SK-N-DZ (cell line): ENCODE measurements at places on chromosomes 16 and 17.

- no peak for DNase-seq
Observed at GRCh38 chr16:57939872-57940224, 31.1 kb downstream of the CNGB1 start.

- DNase-seq = no peak
Observed at GRCh38 chr17:46811978-46812583, 6.4 kb downstream of the WNT3 start.

- DNase-seq = no peak
Observed at GRCh38 chr17:41692722-41693521, 4.2 kb downstream of the EIF1 start.

DNA sequence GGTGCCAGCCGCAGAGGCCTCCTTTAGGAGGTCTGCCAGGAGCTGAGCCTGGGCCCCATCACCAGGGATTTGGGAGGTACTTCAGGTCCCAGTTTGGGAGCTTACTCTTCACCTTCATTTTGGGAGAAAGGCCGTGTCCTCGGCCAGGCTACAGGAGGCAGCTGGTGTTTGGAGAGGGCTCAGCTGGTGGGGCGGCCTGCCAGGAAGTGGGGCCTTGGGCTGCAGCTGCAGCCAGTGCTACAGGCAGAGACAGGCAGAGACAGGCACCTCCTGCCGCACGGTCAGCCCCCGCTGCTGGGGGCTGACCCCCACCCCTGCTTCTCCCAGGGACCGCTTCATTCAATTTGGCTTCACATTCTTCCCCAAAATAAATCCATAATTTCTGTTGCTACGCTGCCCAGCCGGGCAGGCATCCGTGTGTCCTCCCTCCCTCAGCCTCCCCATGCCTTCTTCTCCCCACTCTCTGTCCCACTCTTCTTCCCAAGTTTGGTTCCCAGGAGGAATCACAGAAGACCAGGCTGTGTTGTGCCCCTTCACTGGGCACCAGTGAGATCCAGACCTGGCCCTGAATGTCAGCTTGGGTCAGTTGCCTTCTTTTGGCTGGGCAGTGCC, 6.1 kb downstream of the TMEM235 start:
- peak; percentile 38 for DNase-seq

DNA sequence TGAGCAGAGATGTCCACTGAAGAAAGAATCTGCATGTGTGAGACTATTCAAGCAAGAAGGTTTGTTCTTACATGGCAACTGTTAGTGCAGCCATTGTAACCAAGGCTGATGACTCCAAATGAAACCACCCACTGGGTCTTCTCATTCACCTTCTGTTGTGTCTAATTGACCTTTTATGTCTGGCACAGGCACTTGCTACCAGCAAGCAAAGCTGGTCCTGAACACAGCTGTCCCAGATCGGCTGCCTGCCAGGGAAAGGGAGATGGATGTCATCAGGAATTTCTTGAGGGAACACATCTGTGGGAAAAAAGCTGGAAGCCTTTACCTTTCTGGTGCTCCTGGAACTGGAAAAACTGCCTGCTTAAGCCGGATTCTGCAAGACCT, 3.6 kb downstream of the CDC6 start:
- DNase-seq = no peak

- no peak for DNase-seq
Observed at GRCh38 chr17:41345992-41346391, 4.6 kb downstream of the KRT33A start.

- peak; percentile 20 for DNase-seq
Observed at GRCh38 chr17:20852239-20852989, 190.4 kb downstream of the USP22 start.

DNA sequence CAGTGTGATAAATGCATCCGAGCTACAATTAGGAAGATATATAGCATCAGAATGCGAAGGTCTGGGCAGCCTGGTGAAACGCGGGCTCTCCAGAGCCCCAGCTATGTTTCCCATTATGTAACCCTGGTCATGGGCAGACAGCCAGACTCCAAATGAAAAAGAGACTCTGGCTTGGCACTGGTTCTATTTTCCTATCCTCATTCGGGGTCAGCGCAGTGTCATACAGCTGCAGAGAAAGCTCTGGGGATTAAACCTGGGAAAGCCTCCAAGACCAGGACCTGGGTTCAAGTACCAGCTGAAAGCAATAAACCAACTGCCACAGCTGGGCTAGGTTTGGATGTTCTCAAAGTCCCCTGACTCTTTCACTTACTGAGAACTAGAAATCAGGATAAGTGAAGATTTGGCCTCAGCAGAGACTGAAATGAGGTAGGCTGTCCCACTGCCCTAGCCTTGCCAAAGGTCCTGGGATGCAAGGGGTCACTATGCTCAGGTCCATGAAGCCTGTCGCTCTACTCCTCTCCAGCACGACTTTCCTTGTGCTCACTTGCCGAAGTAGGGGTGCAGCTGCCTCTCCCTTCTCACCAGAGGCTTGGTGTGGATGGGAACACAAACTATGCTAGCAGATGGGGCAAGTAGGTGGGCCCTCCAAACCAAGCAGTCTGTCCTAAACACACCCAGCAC, 123.8 kb downstream of the SMG6 start:
- DNase-seq = no peak

DNA sequence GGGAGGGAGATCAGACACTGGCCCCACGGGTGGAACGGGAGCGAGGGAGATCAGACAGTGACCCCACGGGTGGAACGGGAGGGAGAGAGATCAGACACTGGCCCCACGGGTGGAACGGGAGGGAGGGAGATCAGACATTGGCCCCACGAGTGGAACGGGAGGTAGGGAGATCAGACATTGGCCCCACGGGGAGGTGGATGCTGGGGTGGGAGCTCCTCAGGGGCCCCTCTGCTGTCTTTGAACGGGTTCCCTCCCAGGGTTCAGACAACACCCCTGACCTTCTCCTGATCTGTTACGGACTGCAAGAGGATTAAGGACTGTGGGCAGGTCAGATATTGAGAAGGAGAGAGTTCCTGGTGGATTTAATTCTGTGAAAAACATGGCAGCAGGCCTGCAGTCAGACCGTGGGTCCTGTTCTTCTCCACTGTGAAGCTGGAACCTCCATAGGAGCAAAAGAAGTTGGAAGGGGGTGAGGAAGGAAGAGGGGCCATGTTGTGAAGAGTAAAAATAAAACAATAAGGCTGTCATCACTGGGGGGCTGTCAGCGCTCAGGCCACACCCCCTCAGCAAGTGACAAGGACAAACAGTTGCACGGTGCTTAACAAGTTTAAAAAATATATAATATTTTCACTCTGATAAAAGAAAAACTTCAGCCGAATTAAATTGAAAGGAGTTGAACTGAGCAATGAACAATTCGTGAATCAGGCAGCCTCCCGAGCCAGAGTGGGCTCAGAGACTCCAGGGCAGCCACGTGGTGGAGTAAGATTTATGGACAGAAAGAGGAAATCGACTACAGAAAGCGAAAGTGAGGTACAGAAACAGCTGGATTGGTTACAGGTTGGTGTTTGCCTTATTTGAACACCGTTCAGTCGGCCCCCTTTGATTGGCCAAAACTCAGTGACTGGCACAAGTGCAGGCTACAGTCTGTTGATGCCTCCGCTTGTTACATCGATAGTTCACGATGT, 348.7 kb upstream of the TNRC6C start:
- no peak for DNase-seq

DNA sequence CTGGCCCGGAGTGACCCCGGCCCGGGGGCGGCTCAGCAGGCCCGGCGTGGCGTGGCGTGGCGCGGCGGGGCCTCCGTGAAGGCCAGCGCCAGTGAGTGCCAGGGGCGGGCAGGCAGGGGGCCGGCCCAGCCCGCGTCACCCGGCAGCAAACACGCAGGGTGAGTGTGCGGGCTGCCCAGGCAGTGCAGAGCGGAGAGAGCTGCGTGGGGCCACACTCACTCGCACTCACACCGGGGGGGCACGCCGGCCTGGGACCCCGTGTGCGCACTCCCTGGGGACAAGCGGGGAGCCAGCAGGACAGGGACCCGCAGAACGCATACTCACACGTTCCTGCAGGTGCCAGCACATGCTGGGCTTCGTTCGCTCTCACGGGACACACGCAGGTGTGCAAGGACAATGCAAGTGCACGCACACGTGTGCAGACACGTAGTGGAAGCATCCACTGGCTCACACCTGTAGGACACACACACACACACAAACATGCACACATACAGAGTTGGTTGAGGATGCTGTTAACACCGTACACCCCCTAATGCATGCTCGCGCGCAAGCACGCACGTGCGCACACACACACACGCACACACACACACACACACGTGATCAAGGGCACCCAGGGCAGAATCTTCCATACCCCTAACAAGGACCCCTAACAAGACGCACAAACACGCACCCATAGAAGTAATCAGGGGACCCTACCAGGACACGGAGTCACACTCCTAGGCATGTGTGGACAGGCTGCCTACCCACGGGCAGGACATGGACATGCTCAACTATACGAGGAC, 7.7 kb downstream of the USP6 start:
- DNase-seq = no peak

DNA sequence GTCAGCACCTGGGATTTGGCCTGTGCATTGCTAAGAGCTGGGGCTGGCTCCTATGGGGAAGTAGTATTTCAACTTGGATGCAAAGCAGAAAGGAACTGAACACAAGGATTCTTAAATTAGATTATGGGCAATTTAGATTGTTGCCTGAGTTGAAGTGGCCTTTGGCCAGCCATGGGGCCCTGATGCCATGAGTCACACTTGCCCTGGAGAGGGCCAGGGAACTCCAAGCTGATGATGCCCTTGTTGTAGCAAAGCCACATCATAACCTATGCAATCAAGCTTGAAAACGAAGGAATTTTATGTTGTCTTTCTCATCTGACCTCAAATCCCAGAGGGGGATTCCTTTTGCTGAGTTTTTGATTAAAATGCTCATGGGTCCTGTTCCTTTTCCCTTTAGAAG, 3.9 kb upstream of the SPATA32 start:
- DNase-seq = no peak

GRCh38 chr17:76481071-76481655, 13.8 kb downstream of the AANAT start:
- peak; percentile 60 for DNase-seq

DNA sequence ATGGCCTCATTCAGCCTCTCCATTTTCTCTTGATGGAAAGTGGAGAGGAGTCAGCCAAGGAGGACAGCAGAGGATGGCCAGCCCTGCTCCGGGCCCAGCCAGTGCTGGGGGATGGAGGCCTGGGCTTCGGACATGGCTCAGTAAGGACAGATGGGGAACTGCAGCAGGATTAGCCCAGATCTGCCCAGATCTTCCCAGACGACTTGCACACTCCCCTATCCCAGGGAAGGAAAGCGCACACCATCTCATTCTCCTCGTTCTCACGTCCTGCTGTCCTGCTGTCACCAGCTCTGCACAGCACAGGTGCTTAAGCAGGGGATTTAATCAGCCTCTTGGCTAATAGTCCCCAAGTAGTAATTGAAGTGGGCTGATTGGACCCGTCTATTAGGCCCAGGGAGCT, 100.2 kb upstream of the SDK2 start:
- DNase-seq = no peak

DNA sequence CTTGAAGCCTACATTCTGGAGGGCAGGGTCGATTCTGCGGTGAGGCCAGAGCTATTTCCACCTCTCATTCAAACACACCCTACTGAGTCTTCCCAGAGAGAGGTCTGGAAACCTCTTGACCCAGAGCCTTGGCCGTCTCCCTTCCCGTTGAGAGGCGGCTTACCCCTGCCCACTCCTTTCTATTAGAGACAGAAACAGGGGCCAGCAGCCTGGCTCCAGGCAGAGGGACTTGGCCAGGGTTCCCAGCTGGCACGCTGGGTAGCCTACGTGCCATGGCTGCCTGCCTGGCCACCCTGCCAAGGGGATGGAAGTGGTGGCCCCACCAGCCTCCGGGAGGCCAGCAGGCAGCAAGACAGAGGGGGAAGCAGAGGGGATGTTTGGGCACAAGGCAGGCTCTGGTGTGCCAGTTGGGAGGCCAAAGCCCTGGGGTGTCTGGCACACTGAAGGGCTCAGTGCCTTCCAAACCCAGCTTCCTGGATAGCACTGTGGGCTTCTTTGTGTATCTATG, 6.0 kb downstream of the STAC2 start:
- DNase-seq = no peak

DNA sequence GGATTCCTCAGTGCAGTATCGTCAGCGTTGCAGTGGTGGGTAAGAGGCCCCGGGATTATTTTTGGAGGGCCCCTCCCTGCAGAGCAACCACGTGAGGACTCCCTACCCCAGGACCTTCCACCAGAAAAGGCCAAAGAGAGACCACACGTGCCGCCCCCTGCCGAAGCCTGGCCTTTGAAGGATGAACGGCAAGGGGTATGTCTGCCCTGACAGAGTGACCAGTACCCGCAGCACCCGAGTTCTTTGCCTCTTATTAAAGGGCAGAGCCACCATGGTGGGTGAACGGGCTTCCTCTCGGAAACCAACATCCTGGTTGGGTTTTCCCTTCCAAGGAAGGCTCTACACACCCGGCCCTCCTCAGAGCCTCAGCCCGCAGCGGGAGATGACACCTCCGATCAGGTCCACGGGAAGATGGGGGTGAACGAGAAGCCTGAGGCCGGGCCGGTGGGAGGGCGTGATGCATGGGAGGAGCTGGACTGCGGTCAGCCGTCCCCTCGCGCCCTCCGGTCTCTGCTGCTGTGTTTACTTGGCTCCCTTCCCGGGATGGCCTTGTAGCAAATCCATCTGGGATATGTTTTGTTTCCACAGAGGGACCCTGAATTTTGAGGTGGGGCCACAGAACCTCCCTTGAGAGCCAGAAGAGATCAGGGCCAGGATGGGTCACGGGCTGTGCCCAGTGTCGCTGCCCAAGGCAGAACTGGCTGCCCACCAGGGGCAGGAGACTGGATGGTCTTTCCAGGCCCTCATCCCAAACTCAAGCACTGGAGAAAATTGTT, 49.1 kb downstream of the TBC1D16 start:
- DNase-seq = no peak

DNA sequence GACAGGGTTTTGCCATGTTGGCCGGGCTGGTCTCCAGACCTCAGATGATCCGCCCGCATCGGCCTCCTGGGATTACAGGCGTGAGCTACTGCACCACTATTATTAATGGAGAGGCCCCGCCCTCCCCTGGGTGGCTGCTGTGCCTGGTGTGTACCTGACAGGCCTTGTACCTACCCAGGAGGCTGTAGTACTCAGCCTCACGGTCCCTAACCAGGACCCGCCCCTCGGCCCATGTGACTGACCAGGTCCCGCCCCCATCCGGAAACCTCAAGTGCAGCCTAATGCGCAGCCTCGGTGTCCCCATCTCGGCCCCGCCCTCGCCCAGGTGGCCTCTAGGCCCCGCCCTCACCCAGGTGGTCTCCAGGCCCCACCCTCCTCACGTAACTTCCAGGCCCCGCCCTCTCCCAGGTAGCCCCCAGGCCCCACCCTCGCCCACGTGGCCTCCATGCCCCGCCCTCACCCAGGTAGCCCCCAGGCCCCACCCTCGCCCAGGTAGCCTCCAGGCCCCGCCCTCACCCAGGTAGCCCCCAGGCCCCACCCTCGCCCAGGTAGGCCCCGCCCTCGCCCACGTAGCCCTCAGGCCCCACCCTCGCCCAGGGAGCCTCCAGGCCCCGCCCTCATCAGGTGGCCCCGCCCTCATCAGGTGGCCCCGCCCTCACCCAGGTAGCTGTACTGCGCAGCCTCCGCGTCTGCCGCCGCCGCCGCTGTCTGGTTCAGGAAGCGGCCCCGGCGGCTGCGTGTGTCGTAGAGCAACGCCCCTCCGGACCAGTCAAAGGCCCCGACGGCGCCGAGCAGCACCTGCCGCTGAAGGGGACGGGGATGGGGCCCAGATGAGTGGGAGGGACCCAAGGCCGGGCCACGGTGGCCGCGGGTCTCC, 31.0 kb downstream of the HASPIN start:
- no peak for DNase-seq
